Left renal cortex interstitium (tissue), 4 donors: ENCODE measurements at places on chromosomes 2 and 18. TPM values are rescaled to one million over a fixed set of nuclear protein-coding genes. Genes with fewer than 3 reads are reported as not detected.

The GPC1 gene
- 45.4 TPM for polyA plus RNA-seq

The EMX1 gene
- 48.8 TPM for polyA plus RNA-seq

The UNC50 gene
- 80.6 TPM for polyA plus RNA-seq

The TMEM247 gene
- not detected for polyA plus RNA-seq

The FAP gene
- 12.7 TPM for polyA plus RNA-seq

The ANKRD30B gene
- 0.14 TPM for polyA plus RNA-seq

The FIGN gene
- 12.0 TPM for polyA plus RNA-seq

DNA sequence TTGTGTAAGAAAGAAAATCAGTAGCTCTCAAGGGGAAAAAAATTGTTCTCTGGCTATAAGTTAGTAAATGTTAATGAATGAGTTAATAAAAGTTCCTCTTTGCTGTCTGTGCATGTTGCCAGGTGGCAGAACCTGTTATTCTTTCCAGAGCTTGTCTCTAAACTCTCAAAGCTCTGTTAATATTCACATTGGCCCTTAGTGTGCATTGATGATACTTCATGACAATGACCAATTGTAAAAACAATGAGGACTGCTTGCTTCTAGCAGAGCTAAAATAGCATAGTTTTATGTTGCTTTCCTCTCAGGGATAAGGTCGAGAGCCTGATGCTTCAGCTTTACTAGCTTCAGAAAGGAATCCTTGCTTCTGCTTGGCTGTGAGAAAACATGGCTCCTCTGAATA, 91.5 kb downstream of the RAD51AP2 start:
- DNase-seq, result no peak

DNA sequence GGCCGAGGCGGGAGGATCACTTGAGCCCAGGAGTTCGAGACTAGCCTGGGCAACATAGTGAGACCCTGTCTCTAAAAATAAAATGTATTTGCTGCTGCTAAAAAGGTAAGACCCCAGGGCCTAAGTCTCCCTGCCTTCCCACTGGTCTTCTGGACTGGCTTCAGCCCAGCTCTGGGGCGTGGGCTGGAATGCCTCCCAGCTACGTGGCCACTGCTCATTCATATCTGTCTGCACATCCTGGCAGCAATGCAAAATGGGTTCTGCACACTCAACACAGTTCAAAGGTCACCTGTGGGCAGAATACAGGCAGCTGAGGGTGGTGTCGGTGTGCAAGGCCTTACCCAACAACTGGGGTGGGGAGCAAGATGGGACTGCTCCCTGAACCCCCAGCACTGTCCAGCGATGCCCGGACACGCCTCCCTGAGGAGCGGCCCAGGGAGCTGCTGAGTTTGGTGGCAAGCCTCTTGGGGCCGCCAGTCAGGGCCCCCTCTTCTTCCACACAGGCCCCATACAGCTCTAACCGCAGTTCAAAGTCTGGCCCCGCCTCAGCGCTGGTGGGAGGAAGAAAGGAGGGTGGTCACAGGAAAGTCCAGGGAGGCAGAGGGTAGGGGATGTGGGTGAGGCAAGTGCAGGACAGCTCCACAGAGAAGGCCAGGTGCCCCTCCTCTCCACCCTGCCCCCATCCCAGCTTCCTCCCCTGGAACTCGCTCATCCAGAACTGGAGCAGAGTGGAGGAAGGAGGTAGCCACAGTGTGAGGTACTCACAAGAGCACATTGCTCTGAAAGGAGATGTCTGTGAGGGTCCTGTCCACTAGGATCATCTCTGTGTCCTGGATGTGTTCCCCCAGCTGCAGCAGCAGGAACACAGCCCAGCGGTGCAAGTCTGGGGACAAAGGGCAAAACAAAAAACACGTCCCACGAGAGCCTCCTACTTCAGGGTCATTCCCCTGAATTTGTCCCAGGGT, 8.2 kb downstream of the WDR54 start:
- no peak for DNase-seq

GRCh38 chr2:47720559-47720958, 62.4 kb upstream of the MSH6 start:
- peak; percentile 15 for DNase-seq

- DNase-seq, result no peak
These were observed 15.4 kb upstream of the STAT1 start for GRCh38 chr2:191029280-191029950.

DNA sequence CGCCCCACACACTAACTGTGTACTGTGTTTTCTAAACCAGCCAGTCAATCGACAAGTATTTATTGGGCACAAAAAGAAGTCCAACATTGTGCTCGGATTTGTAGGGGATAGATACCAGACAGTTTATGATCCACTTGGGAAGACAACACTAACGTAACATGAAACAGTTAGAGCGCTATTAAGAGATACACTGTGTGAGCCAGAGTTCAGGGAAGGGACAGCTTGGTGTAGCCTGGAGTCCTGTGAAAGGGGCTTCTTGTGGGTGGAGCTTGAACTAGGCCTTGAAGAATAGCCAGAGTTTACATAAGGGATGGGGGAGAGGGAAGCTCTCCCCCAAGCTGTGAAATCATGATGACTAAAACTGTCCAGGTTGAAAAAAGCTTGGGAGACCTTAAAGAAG, 176.4 kb upstream of the TCF4 start:
- no peak for DNase-seq

DNA sequence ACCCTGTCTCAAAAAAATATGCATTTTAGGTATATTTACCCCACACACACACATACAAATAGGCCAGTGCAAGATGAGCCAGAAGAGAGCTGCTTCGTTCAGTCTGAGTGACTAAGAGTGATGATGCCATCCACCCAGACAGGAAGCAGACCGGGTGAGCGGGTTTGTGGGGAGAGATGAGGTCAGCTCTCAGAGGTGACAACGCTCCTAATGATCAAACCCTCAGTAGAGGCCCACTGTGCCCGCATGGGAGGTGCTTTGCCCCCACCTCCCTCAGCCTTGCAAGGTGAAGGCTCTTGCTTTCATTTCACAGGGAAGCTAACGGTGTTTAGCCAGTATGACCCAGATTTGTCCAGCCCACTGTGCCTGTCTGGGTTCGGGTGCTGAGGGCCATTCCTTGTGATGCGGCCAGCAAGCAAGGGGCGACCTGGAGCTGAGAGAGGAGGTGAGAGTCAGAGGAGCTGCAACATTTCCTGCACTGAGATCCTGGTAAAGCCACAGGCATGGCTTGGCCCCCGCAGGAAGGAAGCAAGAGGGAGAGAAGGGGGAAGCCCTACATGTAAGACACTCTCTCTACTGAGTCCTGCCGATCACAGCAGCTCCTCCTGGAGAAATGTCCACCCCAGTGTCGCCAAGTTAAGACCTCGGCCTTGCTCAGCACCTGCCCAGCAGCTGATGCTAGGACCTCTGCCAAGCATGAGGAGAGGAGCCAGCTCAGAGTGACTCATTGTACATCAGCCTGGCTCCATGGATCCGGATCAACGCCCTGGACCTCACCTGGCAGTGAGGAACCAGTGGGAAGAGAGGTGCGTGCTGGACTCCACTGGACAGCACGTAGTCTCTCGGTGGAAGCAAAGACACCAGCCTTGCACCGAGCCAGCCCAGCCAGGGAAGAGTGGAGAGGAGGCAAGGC, 37.0 kb downstream of the NIFK start:
- no peak for DNase-seq

GRCh38 chr2:235031686-235032373, 80.0 kb downstream of the SH3BP4 start:
- no peak for DNase-seq

GRCh38 chr2:191818725-191819350, 28.1 kb downstream of the CAVIN2 start:
- no peak for DNase-seq

DNA sequence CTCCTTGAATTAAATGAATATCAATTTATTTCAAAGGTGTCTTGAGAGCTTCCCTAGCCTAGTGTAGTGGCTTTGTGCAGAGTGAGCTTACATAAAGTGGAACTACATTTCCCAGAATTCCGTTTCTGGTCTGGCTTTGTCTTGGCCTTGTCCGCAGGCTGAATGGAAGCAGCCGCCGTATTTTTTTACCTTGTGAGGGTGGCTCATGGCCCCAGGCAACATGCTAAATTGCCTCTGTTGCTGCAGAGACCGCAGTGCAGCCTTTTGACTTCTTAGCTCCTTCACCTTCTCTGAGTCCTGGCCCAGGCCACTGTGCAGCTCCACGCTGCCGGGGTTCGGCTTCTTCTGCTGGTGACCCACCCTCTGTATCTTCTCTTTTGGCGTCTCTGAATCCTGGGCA, 114.8 kb upstream of the SLC38A11 start:
- no peak for DNase-seq

- DNase-seq, result no peak
These were observed 25.8 kb upstream of the ZNF397 start for GRCh38 chr18:35215026-35215425.

GRCh38 chr2:234406085-234406484, 90.8 kb downstream of the ARL4C start:
- DNase-seq, result no peak

DNA sequence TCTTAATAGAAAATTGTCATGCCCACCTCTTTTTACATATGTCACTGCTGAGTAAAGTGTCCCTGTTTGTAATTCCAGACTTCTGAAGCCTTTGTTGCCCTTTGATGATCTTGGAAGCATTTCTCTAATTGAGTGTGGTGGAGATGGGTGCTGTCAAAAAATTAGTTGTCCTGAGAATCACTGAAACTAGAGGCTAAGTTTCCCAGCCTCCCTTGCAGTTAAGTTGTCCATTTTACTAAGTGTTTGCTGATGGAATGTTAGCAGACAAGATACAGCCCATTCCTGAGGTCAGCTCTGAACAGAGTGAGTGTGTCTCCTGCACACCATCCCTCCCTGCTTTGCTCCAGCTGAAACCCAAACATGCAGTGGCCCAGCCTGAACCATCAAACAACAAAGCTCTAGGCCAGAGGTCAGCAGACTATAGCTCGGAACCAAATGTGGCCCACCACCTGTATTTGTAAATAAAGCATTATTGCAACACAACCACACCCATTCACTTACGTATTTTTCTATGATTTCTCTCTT, 28.1 kb upstream of the TMEM177 start:
- DNase-seq, result no peak
